ENCODE measurements at places on chromosomes 16 and 17.

- DNase-seq = no peak
Measured at GRCh38 chr16:71217506-71217905, 13.0 kb downstream of the HYDIN start.

DNA sequence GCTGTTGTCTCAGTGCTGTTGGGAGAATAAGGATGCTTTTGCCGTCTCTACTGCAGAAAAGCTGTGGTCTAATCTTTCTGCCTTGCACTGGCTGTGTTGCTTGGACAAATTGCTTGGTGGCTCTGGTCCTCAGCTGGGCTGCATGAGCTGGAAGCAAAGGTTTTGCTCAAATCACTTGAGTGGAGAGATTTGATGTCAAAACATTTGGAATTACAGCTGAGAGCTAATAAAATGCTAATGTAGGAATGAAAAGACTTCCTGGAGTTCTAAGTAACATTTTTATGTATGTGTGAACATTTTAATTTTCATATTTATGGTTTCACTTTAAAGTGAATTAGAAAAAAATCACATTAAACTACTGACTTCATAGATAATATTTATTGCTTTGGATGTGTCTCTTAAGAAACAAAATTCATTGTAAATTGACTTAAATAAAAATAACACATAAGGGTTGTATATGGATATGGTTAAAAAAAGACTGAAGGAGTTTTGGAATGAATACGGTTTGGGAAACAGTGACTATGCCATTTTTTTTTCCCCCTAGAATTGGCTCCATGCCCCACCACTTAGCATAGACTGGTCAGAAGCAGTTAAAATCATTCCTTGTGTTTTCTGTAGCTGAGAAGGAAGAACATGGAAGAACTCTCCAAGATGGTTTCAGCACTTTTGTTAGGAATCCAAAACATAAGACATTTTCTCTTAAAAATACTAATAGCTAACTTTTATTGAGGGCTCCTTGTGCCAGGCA is 39.2 kb upstream of the FAM20A start:
- no peak for DNase-seq

DNA sequence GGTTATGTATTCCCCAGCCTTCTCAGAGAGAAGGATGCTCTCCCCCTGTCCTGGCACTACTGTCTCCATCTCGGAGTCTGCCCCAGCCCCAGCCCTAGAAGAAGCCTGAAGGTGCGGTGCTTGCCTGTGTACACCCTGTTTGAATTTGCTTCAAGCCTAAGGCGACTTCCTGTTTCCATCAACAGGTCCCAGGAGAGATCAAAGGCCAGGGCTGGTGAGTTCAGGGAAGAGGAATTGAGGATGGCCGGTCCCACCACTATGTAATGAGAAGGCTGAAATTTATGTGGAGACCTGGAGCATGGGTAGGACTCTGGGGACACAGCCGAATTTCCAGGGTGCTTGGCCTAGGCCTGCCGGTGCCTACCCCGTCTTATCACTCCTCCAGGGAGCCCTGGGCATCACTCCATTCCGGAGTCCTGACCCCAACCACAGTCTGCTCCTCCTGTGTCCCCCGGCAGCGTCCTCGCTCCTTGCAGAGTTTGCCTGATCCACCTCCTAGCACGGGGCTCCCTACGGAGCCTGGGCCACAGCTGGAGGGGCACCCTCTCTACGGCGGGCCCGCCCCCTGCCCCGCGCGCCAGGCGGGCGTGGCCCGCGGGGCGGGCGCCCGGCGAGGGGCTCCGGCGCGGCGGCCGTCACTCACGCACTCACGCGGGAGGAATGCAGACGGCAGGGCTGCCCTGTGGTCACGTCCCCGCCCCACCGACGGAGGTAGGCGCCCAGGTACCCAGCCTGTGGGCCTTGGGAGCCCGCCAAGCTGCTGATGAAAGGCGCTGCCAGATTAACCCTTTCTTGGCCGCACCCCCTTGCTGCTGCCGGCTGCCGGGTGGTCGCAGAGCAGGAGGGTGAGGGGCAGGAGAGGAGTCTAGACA is 53.8 kb upstream of the TAC4 start:
- DNase-seq = no peak

- peak; percentile 90 for DNase-seq
Measured at GRCh38 chr17:66904760-66905624, 59.5 kb upstream of the CACNG4 start.

GRCh38 chr16:31393056-31393455 is at the start of gene ITGAD:
TSS of gene ITGAD (plus strand) at chr16:31393335. CDS start at chr16:31393361, 26 bp downstream.
- no peak for DNase-seq

- DNase-seq = no peak
Measured at GRCh38 chr16:2968368-2968737, 795 bp upstream of the PAQR4 start.

- no peak for DNase-seq
Measured at GRCh38 chr16:15403392-15403995, 7.9 kb downstream of the MPV17L start.

GRCh38 chr16:29714972-29715371 is 30.8 kb downstream of the C16orf54 start:
- DNase-seq = no peak

GRCh38 chr16:1963806-1964505 is 670 bp downstream of the RPS2 start:
- no peak for DNase-seq

DNA sequence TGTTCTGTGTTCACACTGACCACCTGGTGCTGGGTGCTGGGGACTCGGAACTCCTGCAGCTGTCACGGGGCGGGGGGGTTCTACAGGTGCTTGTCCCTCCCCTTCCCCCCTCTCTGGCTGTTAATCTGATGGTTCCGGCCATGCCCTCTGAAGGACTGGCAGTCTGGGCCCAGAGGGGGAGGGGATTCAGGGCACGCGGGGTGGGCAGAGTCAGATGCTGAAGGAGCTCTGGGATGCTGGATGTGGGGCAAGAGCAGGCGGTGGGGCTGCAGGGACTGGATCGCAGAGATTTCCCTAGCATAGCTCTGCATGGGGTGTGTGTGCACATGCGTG is 5.4 kb upstream of the TBX21 start:
- DNase-seq = no peak

- no peak for DNase-seq
Measured at GRCh38 chr16:12617401-12617819, 186.3 kb downstream of the CPPED1 start.

DNA sequence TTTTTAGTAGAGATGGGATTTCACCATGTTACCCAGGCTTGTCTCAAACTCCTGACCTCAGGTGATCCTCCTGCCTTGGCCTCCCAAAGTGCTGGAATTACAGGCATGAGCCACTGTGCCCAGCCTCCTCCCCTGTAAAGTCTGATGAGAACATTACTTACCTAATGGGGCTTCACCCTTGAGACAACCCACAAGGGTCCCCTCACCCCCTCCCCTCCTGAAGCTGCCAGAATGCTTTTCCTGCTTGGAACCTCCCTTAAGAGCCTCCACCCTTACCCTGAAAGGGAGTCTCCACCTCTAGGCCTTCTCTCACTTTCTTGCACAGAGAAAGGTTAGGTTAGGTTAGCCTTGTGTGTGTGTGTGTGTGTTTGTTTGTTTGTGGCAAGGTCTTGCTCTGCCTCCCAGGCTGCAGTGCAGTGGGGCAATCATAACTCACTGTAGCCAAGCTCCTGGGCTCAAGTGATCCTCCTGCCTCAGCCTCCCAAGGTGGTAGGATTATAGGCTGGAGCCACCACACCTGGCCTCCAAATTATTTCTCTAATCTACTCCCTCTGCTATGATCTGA is 8.9 kb downstream of the SLC5A11 start:
- DNase-seq = no peak

DNA sequence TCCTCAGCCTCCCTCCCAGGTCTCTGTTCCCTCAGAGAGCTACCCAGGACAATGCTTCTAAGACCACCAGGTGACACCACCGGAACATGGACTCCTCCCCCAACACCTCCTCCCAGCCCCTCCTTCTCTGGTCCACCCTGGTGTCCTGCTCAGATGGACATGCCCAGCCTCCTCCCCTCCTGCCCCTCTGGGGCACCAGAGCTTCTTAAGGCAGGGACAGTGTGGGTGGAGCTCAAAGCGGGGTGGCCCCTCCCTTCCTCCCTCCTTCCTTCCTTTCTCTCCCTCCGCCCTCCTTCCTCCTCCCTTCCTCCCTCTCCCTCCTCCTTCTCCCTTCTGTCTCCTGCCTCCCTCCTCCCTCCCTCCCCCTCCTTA is 22.7 kb downstream of the TRPV3 start:
- DNase-seq = no peak

GRCh38 chr16:8251298-8251697 is 339.0 kb downstream of the TMEM114 start:
- DNase-seq = no peak

- peak; percentile 23 for DNase-seq
Measured at GRCh38 chr16:15650698-15651171, 690 bp downstream of the NDE1 start.

DNA sequence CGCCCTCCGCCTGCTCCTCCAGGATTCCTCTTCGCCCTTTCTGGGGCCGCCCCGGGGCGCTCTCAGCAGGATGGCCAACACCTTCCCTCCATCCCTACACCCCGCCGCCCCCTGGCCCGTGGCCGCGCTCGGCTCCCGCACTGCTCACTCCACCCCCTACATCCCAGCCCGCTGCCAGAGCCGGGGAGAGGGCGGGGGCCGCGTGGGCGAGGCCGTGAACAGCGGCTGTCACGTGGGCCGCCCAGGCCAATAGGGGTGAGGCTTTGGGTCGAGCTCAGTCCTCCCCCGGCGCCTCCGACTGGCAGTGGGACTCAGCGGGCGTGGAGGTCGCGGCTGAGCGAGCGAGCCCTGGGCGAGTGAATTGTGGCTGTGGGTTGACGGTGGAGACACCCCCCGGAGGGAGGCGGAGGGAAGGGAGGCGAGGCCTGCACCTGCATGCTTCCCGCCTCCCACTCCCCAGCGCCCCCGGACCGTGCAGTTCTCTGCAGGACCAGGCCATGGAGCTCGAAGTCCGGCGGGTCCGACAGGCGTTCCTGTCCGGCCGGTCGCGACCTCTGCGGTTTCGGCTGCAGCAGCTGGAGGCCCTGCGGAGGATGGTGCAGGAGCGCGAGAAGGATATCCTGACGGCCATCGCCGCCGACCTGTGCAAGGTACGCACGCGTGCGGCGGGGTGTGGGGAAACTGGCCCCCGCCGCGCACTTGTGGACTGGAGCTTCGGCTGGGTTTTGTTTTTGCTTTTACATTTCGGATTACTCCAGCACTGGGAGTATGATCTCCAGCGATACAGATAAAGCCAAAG is at the start of gene ALDH3A2:
Gene ALDH3A2 (plus strand): TSS at position 277 of the 799 bp plus-strand sequence. CDS start 221 bp downstream, at position 498.
- peak; percentile 93 for DNase-seq

- no peak for DNase-seq
Measured at GRCh38 chr16:2372684-2373083, 32.2 kb upstream of the ABCA3 start.

- no peak for DNase-seq
Measured at GRCh38 chr17:41717408-41718286, 5.5 kb downstream of the GAST start.

GRCh38 chr17:75371339-75371738 is 34.1 kb downstream of the GRB2 start:
- no peak for DNase-seq

DNA sequence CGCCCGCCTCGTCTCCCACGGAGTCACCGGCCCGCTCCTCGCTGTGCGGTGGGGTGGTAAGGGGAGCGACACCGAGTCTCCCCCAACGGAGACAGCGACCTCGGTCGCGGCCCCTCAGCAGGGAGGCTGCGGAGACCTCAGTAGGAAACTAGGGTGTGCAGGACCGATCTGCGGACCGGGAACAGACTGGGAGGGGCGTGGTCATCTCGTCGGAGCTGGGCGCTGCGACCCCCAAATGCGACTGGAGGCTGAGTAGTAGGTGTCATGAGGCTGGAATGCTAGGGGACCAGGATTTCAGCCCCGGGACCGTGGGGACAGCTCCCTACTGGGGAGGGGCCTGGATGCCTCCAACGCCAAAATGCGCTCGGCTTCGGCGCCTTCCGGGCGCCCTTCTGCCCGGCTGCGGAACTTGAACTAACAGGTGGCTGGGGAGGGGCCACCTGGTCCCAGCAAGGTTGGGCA is 1.3 kb downstream of the CACNG4 start:
- DNase-seq = no peak

GRCh38 chr16:2086812-2087747 is 39.3 kb downstream of the TSC2 start:
- no peak for DNase-seq

GRCh38 chr16:24758373-24758772 is 28.9 kb downstream of the TNRC6A start:
- no peak for DNase-seq

DNA sequence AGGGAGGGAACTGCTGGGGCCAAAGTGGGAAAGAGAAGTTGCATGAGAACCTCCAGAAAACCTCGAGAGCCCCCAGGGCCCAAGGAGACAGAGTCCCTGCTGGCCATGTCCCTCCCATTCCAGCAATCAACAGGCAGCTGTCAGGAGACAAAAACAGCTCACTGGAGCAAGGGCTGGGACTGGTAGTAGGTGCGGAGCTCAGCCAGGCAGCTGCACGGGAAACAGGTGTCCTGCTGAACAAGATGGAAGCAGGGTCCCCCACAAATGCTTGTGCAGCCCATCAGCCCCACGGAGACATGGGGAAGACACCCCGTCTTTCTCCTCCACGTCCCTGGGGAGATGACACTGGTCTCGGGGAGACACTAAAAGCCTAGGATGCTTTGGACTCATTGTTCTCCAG is 34.5 kb downstream of the SDK2 start:
- no peak for DNase-seq

DNA sequence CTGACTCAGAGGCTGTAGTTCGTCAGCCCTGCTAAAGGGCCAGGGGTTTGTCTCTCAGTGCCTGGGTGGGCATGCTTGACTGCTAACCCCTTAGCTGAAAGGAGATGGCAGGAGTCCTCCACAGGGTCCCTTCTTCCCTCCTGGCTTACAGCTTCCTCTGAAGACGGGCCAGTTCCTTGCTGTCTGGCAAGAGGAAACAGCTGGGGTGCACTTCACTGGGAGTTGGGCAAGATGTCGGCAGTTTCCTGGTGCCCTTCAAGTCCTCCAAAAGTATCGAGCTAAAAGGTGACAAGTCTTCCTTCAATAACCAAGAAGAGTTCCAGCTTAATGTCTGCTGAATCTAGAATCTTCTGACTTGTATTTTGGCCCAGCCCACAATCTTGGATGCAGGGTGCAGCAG is 23.4 kb downstream of the NUP85 start:
- DNase-seq = no peak

DNA sequence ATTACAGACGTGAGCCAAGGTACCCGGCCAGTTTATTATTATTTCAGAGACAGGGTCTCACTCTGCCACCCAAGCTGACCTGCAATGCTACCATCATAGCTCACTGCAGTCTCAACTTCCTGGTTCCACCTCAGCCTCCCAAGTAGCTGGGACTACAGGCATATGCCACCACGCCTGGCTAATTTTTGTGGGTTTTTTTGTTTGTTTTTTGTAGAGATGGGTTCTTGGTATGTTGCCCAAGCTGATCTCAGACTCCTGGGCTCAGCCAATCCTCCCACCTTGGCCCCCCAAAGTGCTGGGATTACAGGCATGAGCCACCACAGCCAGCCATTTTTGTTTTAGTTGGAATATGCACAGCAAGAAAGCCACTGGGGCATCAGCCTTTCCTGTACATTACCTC is 115.7 kb downstream of the MRM1 start:
- no peak for DNase-seq

DNA sequence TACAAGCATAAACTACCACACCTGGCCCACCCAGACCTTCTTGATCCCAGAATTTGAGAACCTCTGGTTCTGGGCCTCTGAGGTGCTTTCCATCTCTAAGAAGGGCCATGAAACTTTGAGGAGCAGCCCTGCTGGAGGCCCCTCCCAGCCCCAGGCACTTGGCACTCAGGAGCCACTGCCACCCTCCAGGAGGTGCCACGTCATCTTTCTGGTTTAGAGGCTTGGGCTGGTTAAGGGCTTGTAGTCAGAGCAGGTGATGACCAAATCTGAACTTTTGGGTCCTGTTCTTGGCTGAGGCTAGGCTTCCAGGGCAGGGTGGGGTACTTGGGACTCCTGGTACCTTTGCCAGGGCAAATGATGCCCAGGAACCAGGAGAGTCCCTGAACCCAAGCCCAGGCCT is 13.8 kb upstream of the DLX4 start:
- DNase-seq = no peak
